ENCODE measurements at places on chromosomes 7 and 10.

DNA sequence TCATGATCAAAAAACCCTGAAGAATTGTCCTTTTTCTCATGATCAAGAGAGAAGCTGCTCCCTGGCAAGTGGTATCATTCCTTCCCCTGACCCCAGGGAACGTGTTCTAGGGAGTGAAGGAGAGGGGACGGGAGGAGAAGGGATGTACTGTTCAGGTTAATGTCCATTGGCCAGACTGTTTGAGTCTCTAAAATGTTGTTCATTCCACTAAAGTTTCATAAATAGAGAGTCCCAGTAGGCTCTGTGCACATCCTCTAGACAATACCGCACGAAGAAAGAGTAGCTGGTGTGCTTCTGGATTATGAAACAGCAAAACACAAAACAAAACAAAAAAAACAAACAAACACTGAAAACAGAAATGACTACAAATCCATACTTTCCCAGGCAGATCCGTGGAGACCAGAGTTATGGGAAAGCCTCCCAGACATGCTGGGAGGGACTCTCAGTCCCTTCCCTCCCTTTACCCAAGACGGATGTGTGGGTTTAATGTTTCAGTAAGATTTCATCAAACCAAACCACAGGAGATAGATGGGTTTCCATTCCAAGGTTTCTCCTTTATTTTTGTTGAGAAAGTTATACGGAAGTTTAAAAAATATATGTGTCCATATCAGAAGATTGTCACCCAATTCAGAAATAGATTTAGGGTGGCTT lies 66.5 kb upstream of the TNS3 start:
- DNase-seq, result peak; percentile 6

DNA sequence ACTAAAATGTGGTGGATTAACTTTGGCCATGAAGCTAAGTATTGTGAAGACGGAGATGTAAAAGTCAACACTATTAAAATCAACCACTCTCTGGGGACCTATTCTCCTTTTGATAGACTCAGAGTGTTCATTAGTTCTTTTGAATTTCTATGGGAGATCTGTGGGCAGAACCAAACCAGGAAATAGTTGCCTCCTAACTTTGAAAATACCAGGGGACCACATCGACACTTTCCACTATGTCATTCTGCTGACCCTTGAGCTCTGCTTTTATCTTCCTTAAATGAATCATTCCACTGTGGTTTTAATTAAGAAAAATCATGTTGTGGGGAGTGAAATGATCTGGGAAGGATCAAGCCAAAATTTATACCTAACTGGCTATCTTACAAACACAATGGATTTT lies 960.5 kb downstream of the GATA3 start:
- no peak for DNase-seq

DNA sequence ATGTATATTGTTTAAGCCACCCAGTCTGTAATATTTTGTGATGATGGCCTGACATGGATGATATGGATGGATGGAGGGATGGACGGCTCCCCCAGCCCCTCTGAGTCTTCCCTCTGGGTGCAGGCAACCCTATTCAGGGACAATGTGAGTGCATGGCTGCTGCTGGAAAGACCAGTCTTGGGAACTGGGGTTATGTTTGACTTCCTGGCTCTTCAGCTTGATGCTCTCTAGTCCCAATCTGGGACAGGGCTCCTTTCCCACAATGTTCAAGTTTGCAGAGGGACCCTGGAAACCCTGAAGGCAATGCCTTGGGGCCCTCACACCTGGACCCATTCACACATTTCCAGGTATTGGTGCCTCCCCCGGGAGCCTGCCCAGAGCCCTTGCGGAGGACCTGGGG lies 52.3 kb upstream of the RET start:
- DNase-seq, result no peak

GRCh38 chr10:51430506-51430905 lies 268.9 kb downstream of the CSTF2T start:
- DNase-seq, result no peak

DNA sequence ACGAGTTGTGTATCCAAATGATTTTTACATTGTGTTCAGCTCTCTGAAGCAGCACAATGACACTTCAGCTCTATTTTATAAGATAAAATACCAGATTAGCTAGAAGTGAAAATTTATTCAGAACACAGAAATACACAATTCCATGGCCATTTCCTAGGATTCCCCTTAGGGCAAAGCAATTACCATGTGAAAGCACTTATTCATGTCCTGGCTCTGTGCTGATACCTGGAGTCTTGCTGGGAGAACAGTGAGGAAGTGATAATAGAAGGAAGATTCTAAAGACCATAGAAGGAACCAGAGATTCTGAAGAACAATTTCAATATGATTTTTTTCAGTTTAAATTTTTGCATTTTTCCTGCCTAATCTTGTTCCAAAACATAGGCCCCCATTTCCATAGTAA lies 657.4 kb upstream of the ZWINT start:
- no peak for DNase-seq

DNA sequence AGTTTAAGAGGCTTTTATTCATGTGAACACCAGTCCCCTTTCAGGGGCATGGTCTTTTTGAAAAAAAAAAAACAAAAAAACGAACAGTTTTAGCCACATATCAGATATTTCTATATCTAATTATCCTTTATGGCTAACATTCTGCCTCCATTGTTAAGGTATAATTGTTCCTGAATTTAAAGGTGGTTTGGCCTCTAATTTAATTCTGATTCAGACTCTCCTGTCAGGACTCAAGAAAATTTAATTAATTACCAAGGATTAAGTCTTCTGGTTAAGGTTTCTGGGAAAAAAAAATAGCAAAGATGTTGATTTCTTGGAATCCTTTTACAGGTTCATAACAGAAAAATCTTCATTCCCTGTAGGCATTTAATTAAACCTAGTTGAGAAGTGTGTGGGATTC lies 27.4 kb downstream of the COL1A2 start:
- DNase-seq, result no peak

DNA sequence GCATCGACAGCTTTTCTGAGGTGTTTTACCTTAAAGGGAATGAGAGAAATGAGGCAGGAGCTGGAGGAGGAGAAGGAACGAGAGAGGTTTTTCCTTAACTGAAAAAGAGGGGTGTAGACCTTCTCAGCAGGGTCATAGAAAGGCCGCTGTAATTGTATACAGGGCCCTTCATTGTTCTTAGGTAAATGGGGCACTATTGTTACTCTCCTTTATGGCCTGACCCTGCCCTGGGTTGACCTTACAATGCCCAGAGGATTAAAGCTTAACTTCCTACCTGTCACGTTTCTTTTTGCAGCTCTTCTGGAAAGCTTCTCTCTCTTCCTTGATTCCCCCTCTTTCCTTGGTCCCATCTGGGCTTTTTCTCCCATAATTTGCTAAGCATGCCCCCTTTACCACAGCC lies 13.7 kb upstream of the PDLIM1 start:
- no peak for DNase-seq

DNA sequence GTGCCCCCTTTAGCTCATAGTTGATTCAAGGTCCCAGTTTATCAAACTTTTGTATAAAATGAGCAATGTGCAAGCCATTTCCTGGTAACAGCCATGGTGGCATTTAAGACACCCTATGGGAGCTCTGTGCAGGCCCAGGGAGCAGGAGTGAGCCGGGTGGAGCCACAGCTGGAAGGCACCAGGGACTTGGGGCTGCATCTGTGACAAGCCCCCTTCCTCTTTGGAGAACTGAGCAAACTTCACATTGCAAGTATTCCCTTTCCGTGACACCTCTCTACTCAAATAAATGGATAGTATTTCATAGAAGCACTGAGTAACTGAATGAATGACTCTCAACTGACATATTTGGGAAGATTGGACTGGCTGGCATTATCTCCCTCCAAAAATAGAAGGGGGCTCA lies 558.7 kb upstream of the FOXK1 start:
- no peak for DNase-seq

DNA sequence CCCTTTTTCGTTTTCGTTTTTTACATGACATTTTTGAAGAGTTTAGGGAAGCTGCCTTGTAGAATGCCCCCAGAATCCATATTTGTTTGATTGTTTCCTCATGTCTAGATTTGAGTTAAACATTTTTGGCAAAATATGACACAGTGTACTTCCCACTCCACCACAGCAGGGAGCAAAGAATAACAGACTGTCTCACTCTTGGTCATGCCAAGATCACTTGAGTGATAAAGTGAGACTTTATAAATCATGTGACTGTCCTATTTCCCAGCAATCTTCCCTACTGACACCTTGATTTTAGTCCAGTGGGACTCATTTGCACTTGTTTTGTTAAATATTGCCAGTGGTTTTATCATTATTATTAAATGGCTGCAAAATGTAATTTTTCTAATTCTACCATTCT lies 44.4 kb upstream of the USP6NL start:
- DNase-seq, result no peak

DNA sequence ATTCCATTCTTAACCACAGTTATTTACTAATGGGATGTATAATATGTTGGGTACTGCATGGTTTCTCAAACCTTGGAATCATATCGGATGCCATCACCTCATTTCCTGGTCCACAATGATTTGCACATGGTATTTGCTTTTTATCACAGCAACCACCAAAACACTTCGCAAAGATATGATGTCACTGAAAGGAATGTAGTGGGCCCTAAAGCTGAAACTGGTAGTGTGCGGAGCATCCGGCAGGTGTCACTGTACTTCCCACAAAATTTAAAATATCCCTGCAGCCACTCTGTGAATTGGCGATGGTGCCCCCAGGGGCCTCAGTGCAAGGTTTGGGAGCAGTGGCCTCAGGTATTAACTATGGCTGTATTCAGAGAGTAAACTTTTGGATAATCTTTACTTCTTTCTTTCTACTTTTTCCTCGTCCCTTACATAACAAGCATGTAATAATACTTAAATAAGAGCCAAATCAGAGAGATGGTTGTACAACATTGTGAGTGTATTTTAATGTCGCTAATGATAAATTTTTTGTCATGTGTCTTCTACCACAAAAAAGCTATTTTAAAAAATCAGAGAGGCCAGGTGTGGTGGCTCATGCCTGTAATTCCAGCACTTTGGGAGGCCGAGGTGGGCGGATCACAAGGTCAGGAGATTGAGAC lies 66.2 kb downstream of the FAM241B start:
- no peak for DNase-seq

- DNase-seq, result no peak
Measured at GRCh38 chr7:75823198-75823910, 9.7 kb upstream of the CCL24 start.

DNA sequence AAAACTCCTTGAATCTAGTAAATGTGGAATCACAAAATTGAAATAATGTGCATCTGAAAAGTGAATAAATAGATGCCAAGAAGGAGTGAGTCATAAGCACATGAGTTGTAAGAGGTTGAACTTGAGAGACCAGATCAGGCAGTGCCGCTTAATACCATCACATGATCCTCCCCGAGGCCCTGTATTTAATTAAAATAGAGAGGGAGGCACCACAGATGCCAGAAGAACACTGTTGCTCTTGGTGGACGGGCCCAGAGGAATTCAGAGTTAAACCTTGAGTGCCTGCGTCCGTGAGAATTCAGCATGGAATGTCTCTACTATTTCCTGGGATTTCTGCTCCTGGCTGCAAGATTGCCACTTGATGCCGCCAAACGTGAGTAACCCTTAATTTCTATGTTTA lies at the start of gene GPNMB:
Gene GPNMB (plus strand): TSS at position 221 of the 400 bp plus-strand sequence. CDS start 83 bp downstream, at position 304.
- DNase-seq, result no peak

DNA sequence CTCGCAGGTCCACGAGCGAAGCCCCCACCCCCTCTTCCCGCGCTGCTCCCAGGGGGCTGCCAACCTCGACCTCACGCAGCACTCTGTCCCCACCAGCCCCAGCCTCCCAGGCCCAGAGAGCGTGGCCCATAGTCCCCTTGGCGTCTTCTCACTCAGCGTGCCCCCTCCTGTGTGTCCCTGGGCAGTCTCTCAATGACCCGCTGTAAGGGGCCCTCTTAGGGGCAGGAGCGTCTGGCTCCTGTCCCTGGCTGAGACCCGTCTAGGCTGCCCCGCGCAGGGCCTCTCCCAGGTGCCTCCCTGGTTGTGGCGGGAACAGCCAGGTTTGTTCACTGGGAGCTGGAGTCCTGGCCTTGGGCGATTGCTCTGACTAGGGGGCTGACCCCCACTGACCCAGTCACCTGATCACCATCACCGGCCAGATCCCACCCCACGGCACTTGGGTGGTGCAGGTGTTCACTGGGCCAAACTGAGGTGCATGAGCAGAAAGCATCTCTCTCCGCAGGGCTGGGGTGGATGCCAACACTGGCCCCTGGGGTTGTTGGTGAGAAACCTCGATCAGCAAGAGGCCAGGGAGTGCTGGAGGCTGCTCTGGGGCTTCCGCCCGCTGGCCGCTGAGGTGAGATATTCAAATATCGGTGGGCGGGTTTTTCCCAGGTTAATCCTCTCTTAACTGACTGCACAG lies 12.6 kb upstream of the WDFY4 start:
- DNase-seq, result no peak

GRCh38 chr7:48548667-48549066 lies 375.7 kb upstream of the CDC14C start:
- no peak for DNase-seq

GRCh38 chr7:78197447-78197846 lies 398.9 kb downstream of the PHTF2 start:
- no peak for DNase-seq

DNA sequence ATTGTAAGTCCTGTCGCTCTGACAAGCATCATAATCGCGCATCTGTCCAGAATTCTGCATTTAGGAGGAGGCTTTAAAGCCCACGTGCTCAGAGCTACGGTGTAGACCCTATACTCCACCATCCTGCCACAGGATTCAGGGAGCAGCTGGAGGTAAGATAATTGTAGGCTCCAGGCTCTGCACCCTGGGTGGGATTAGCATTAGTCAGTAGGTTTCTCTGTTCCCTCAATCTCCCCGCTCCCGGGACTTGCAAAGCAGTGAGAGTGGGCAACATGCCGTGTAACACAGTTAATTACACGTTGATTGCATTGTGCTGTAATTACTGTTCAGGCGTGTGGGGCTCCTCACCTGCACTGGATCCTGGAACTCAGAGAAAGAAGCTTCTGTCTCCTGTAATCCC lies 89.3 kb upstream of the CUX1 start:
- DNase-seq, result no peak

DNA sequence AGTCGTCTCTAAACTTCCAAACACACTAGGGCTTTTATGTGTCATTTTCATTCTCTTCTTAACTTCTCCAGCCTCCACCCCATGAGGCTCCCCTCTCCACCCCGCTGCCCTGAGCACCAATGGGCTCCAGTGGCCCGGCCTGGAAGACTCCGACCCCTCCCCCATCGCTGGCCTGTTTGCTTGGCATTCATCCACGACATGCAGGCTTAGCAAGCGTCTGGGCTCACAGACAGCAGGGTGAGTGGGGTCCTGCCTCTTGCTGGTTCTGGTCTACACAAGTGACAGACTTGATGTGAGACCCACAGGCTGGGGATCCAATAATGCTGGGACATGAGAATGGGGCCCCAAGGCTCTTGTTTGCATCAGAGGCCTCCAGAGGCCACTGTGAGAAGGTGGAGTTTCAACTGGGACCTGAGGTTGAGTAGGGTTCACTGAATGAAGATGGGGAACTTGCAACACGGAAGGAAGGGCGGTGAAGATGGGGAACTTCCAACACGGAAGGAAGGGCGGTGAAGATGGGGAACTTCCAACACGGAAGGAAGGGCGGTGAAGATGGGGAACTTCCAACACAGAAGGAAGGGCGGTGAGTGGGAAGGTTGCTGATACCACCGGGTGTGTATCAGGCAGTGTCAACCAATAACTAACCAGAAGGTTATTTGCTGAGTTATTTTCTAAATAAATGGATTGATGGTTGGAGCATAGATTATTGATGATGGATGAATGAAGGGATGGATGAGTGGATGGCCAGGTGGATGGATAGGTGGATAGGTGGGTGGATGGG lies 14.0 kb downstream of the KNDC1 start:
- no peak for DNase-seq

- no peak for DNase-seq
Measured at GRCh38 chr7:41110186-41110585, 592.7 kb downstream of the INHBA start.

Measured in natural killer cell treated with Interleukin-12 subunit alpha and Interleukin-12 subunit beta and Interleukin-15 and Interleukin-18, amount 100 ng/mL, for 72 hours (primary cell).